Sigmoid colon (tissue), 7 donors: ENCODE measurements at places on chromosomes 7 and 10.

DNA sequence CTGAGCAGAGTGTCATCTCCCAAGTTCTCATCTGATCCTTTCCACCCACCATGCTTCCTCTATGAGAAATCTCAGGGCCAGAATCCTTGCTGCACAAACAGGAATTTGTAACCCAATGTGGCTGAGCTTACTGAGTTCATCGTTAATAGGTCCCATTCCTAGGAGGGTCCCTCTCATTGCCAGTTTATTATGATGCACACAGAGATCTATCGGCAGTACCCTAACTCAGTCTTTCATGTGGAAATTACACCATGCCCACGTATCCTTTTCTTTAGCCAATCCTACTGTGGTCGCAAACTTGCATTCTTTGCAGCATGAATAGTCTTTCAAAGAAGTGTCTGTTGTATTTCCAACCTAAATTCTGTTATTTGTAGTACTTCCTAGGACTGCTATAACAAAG is 12.1 kb downstream of the TMEM236 start:
- no peak for DNase-seq

- DNase-seq: peak; percentile 34
Measured at GRCh38 chr7:157980774-157981173, 606.8 kb downstream of the PTPRN2 start.

- DNase-seq: peak; percentile 81
Measured at GRCh38 chr10:50622706-50623662, 772 bp downstream of the SGMS1 start.

DNA sequence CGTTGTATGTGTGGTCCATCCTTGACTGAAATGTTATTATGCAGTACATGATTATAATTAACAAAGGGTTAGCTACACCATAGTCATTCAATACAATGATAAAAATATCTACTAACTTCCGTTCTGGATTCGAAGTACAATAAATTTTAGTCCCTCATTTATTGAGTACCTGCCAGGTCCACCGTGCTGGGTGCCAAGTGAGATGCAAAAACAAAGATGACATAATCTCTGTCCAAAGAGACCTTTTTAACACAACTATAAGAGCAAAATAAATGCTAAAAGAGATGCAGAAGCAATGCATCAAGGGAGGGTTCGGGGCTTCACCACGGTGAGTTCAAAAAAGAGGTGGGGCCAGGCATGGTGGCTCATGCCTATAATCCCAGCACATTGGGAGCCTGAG is 33.1 kb downstream of the LAMB1 start:
- no peak for DNase-seq

DNA sequence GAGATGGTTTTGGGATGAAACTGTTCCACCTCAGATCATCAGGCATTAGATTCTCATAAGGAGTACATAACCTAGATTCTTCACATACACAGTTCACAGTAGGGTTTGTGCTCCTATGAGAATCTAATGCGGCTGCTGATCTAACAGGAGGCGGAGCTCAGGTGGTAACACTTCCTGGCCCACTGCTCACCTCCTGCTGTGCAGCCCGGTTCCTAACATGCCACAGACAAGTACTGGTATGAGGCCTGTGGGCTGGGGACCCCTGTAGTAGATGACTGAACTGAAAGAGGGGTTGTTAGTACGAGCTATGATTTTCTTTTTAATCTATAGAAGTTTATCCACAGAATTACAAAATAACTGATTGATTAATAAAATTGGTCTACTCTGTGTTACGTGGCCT is 48.1 kb downstream of the DGKB start:
- no peak for DNase-seq

DNA sequence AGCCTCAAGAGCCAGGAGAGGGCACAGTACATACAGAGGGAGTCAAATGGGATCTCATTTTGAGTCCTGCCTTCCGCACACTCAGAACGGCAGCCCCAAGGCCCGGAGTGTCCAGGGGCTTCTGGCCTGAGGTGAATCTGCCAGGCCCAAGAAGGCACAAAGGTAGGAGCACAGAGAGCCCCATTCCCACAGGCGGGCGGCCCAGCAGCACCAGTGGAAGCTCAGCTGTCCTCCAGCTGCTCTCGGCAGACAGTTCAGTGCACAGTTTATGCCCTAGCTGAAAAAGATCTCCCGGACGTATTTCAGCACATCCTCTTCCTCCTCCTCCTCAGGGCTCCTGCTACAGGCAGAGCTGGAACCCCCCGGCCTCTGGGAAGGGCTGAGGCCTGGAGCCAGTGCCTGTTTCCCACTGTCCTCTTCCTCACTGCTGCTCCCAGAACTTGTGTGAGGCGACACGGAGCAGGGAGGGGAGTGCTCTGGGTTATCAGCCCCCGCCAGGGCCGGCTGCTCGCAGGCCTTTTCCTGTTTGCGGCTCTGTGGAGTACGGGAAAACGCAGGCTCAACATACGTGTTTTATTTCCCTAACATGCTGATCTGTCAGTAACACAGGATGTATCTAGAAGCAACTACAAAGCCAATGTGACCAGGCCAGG is 4.0 kb downstream of the CYREN start:
- DNase-seq: no peak

DNA sequence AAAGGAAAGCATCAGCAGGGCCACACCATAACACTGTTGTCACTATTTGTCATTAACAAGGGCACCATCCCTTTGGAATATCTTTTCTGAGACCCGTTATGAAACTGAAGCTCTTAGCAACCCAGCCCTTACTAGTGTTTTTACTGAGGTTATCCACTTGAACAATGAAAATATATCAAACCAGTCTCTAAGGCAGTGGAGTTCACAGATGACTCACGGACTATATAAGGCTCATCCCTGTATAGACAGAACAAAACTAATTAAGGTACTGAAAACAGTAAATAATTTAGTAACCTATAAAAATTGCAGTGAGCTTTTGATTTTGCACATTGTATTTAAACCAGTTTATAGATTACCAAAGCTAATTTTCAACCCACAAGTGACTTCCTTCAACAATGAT is 196.0 kb downstream of the ELAPOR2 start:
- DNase-seq: no peak

DNA sequence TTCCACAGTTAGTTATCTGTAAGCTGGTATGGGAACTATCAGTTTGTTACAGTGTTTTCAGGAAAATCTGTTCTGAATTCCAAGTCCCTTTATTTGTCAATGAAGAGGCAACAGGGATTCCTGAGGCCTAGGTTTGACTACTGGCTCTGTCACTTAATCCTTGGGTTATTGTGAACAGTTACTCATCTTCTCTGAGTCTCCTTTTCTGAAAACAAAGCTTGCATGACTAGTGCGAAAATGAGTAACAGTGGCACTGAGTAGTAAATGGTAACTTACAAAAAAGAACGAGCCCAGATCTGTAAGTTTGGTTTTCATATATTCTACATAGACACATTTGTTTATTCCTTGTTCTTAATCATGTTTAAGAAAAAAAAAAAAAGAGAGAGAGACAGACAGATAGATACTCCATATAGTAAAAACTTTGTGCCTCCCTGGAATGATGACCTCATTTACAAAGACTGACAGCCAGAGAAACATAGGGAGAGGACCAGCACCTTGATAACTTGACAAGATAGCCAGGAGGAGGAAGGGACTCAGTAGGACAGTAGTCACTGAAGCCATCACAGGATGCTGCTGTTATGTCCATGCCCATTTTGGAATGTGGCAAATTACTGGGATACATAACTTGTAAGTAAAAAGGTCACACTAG is 1.9 kb downstream of the MRPS33 start:
- no peak for DNase-seq

DNA sequence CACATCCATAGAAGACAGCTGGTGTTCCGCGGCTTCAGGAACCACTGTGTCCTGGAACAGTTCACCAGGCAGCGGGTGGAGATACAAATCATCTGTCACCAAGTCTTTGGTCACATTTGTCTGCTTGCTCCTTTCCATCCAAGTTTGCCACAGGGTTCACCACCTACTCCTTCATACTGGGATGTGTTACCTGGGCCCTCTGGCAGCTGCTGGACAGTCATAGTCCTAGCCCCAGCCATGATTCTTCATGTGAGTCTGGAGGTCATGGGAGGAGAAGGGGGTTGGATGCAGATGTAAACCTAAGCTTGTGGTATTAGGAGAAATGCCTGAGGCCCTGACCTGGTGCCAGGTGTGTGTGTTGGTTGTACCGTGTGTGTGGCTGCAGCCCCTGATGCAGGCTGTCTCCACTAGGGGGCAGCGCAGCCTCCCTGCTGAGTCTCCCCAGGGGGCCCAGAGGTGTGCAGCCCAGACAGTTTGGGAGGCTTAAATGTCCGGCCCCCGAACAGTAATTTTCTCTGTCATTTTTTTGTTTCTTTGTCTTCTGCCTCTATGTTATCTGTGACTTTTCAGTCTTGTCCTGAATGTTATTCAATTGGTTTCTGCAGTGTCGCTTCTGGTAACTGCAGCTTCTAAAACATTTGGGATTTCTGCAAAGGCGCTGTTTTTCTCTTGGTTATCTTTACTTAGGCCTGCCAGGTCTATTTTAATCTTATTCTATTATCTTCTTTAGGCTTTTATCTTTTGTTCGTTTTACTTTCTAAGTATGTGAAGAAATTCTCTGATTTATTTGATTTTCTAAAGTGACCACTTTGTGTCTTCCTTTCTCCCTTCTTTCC is 14.8 kb downstream of the NPS start:
- no peak for DNase-seq
